ENCODE measurements at places on chromosomes 11 and 22. TPM values are rescaled to one million over a fixed set of nuclear protein-coding genes. Genes with fewer than 3 reads are reported as not detected.

DNA sequence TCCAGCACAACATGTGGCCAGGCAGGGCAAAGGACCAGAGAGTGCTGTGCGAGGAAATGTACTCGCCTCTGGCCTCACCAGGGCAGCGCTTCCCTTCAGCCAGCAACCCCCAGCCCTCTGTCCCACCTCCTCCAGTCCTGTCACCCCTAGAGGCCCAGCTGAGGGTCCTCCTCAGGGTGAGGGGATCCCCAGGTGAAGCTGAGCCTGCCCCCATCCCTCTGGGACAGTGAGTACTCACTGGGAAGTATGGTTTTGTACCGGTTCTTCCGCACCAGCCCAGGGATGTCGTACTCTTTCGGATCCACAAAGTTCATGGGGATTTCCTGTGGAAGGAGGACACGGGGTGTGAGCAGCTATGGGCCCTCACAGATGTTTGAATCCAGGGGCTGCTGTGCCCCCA, 11.7 kb upstream of the IGSF22 start:
- H3K27me3 ChIP-seq = no peaks in the 10 kb centered on the region
- no peak for DNase-seq
- H3K36me3 ChIP-seq = no peaks in the 10 kb centered on the region

DNA sequence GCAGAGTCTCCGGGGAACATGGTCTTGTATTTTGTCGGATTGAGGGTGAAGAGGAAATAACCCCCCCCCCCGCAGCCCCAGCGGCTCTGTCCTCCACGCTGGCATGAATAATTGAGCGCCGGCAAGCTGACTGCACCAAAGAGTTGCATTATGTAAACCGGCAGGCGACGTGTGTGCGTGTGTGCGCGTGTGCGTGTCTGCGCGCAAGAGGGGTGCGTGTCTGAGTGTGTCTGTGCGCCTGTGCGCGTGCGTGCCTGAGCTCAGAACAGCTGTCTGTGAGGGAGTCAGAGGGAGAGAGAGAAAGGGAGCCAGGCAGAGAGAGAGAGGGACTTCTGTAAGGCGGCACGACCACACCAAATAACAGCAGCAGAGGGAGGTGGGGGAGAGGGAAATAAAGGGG, 94.4 kb downstream of the SCN3B start:
- H3K4me1 ChIP-seq = no peaks in the 10 kb centered on the region
- H3K27me3 ChIP-seq = no peaks in the 10 kb centered on the region
- peak overlapping the region; percentile 39 for H3K4me3 ChIP-seq
- DNase-seq = peak; percentile 73
- no peaks in the 10 kb centered on the region for H3K36me3 ChIP-seq

Gene OR5A1
- total RNA-seq = not detected

Gene KCNJ4
- not detected for total RNA-seq

Gene CAVIN3
- total RNA-seq = 48.8 TPM
